ENCODE measurements at places on chromosomes 1 and 21.

- DNase-seq = no peak
These were observed 15.6 kb upstream of the FAAP20 start for GRCh38 chr1:2210084-2210653.

- no peak for DNase-seq
These were observed 77.5 kb downstream of the OMA1 start for GRCh38 chr1:58469016-58469415.

GRCh38 chr1:2610036-2610959 lies 22.5 kb downstream of the MMEL1 start:
- no peak for DNase-seq

DNA sequence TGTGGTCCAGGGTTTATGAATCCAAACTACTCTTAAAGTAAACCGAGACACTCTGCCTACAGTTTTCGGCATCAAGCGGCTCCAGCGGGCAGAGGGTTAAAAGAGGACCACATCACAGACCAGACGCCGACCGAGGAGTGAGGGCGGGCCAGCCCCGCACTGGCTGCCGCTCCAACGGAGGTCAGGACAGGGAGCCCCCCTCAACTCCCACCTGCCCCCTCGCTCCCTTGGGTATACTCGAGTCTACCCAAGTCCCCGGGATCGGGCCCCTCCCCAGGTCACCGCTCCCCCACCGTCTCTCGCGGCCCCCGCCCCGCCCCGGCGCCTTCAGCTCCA lies 312 bp downstream of the ARNT start:
- DNase-seq = no peak

- no peak for DNase-seq
These were observed 26.5 kb downstream of the WDR64 start for GRCh38 chr1:241678536-241678935.

DNA sequence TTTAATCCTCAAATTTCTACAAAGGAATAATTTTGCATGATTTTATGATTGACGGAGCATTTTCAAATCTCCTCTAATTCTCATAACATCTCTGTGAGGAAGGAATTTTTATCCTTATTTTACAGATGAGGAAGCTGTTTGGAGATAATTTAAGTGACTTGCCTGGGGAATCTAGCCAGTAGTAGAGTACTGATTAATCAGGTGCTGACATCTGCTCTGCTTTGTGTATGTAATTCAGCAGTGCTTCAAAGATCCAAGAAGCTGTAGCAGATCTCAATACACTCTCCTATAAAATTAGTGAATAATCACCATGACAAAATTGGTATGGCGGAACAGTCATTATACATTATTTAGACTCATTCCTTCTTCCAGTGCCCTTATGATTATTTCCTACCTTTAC lies 46.0 kb downstream of the DPH5 start:
- DNase-seq = no peak

GRCh38 chr1:38129971-38130370 lies 83.4 kb upstream of the POU3F1 start:
- DNase-seq = no peak

DNA sequence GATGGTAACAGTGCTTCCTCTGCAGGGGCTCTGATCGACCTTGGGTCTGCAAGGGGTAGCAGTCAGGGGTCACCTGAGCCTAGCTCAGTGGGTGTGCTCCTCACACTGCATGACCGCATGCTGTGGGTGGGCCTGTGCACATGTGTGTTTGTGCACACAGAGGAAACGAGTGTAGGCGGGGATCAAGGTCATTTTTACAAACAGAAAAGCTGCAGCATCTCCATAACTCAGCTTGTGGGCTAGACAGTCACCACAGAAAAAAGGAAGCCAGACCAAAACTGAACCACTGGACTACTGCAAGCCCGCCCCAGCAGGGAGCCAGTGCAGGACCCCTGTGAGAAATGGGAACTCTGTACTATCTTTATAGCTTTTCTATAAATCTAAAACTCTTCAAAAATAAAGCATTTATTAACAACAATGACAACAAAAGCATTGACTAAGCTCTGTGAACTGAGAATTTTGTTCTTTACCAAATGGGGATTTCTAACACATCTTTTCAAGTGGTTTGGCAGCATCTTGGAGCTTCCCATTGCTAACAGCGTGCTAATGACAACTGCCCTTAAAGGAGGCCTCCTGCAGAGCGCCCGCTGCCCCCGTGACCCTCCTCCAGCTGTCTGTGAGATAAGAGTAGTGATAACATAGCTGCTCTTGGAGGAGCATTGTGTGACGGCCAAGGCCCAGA lies 19.9 kb upstream of the NEK2 start:
- DNase-seq = no peak

DNA sequence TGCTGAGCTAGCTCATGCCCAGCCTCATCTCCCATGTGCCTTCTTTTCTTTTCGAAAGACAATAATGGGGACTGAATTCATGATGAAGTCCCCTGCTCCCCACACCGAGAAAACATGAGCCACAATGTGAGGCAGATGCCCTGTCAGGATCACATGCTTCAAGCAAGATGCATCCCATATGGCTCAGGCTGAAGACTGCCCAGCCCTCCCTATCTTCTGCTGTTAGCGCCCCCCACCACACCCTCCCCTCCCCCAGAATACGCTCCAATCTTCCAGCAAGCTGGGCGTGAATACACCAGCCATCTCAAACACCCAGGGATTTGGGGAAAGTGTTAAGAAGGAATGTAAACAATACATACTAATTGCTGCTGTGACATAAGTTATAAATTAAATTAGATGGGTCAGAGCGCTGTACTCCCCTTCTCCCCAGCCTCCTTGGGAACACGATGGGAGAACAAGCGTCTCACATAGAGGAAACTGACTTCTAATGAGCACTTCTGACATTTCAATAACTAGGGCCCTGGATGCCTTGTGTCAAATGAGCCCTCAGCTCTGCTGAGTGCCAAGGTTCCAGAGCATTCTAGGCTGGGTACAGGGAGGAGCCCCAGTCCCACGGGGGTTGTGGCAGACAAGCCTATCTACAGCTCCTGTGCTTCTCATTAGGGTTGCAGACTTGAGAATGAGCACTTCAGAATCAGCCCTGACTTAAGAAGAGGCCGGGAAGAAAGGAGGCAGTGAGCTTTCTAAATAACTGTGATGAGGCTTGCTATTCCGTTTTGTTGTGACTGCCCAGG lies 55.6 kb downstream of the TNR start:
- DNase-seq = no peak

DNA sequence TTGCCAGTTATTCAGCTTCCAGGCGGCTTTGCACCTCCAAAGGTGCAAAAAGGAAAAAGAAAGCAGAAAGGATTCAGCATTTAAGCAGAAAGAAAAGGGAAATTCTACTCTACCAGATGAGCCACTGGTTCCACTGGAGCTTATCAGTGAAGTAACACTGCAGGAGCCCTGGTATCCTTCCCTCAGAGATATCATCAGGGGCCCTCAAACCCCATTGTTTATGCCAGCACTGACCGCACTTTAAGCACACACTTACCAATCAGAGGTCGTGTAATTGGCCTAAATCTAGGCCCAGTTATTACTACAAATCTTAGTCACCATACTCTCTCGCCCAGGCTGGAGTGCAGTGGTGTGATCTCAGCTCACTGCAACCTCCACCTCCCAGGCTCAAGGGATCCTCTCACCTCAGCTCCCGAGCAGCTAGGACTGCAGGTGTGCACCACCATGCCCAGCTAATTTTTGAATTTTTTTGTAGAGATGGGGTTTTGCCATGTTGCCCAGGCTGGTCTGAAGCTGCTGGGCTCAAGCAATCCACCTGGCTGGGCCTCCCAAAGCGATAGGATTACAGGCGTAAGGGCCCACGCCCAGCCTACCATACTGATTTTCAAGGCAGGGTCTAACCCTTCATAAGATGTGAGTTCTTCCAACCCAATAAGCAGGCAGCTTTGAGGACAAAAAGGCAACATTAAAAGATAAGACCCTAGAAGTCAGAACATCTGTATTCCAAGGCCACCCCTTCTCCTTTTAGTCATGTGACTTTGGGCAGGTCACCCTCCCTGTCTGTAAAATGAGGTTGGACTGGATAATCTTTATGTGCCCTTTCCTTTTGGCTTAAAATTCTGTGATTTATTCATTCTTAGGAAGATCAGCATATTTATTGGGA lies 125.3 kb downstream of the SYT2 start:
- DNase-seq = no peak

Measured in substantia nigra (tissue), 51 donors.